ENCODE measurements at places on chromosomes 3 and 15.

- DNase-seq = no peak
Measured at GRCh38 chr15:75206803-75207617, 5.3 kb downstream of the C15orf39 start.

DNA sequence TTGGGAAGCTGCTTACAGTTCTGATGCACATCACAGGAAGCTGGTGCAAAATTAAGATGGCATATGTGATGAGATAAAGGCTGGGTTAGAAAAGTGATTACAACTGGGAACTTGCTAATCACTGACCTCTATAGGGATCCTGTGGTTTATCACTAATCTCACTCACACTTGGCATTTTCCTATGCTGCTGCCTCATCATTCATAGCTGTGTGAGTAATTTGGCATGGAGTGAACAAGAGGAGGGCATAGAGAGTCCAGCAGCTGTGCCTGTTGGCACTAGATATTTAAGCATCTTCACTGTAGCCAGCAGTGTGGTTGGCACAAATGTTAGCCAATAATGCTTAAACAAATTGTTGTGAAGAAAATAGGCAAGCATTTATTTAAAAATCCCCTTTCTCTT, 217.7 kb upstream of the CGNL1 start:
- DNase-seq = no peak

DNA sequence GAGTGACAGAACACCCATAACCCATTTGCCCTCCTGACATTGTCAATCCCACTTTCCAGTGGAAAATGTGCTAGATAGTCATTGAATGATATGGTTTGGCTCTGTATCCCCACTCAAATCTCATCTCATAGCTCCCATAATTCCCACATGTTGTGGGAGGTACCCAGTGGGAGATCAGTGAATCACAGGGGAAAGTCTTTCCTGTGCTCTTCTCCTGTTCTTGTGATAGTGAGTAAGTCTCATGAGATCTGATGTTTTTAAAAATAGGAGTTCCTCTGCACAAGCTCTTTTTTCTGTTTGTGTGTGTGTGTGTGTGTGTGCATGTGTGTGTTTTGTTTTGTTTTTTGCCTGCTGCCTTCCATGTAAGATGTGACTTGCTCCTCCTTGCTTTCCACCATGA, 191.7 kb downstream of the ARRDC4 start:
- DNase-seq = no peak

GRCh38 chr15:99719096-99719541, 14.1 kb downstream of the LYSMD4 start:
- no peak for DNase-seq

DNA sequence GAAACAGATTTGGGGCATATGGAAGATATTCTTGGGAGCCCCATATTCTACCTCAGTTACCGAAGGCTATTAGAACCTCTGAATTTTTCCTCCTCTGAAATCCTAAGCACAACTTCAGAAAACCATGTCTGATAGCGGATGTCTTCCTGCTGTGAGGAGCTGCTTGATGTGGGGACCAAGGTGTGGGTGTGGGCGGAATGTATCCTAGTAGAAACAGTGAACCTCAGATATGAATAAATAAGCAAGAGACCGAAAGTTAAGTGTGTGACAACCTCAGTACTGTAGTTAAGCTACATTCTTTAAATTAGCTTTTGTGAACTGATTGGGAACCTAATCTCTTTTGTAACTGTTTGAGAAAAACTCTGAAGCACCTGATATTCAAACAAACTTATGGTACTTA, 46.9 kb downstream of the SENP2 start:
- no peak for DNase-seq

GRCh38 chr3:170889630-170890029, 18.8 kb downstream of the EIF5A2 start:
- no peak for DNase-seq

- no peak for DNase-seq
Measured at GRCh38 chr3:31957106-31957505, 24.0 kb downstream of the OSBPL10 start.

GRCh38 chr3:23640471-23641146, 165.1 kb upstream of the UBE2E1 start:
- DNase-seq = no peak

GRCh38 chr3:149678351-149678950, 20.6 kb upstream of the WWTR1 start:
- DNase-seq = no peak

GRCh38 chr15:100284701-100285100, 57.1 kb downstream of the ADAMTS17 start:
- no peak for DNase-seq

DNA sequence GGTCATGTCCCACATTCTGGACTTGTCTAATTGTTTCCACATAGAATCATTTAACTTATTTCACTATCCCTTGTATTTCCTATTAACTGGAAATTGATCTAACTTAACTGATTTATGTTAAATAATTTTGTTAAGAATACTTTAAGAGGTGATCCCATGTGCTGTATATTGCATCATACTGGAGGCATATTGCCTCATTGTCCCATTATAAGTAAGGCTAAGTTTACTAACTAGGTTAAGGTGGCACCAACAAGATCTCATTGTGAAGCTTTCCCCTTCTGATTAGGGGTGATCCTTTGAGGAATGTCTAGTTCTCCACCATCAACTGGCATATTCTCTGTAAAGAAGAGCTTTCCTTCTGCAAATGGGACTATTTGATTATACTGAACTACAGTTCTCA, 24.4 kb downstream of the MAP1A start:
- no peak for DNase-seq

GRCh38 chr15:69194025-69194827, 33.8 kb downstream of the GLCE start:
- DNase-seq = no peak

DNA sequence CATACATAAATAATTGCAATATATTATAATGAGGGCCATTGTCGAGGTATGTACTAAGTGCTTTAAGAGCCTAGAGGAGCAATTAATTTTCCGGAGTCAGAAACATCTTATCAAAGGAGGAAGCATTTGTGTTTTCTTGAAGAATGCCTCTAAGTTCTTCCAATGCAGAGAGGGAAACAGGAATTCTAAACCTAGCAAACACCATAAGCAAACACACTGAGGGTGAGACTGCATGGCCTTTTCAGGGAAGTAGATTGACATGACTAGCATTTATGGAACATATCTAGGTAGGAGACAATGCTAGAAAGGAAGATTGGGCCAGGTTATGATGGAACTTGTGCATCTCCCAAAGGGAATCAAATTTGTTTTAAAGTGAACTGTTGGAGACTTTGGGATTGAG, 7.2 kb upstream of the PLCL2 start:
- no peak for DNase-seq

Data from AML-193 (cell line).